Nephron progenitor cell (in vitro differentiated cells): ENCODE measurements at places on chromosomes 2 and 18.

- DNase-seq: no peak
These were observed 127.3 kb upstream of the LGALSL start for GRCh38 chr2:64326578-64327050.

DNA sequence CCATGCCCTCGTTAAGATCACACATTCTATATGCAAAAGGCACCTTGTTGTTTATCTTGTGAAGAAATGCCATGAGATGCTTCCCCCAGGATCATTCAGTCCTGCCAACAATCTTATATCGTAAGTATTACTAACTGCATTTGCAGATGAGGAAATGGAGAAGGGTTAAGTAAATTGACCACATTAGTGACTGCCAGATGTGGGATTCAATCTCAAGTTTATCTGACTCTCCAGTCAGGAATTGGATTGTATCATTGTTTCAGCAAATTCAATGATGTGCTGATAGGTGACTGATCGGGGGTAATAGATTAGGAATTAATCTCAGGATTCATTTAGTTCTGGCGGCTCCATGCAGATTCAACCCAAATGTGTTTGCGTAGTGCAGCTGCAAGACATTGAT is 106.2 kb downstream of the CNTNAP5 start:
- no peak for DNase-seq

DNA sequence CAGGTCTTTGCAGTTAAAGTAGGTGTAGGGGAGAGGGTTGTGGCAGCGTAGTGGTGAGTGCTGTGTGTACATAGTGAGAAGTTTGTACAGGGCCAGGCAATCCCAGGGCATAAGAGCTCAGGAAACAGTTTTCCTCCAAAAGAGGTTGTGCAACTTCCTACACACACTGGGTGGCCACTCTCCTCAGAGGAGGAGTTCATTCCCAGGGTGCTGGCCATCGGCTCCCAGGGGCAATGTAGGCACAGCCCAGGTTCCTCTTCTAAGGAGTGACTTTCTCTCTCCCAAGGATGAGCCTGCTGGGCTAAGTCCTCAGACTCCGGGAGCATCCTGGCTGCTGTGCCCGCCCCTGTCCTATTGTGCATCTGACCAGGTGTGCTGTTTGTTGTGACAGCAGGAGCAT is 3.0 kb downstream of the ACOXL start:
- no peak for DNase-seq

- DNase-seq: peak; percentile 25
These were observed 169.1 kb upstream of the KLF7 start for GRCh38 chr2:207334624-207335371.

GRCh38 chr2:127609031-127609751 is 36.8 kb upstream of the GPR17 start:
- DNase-seq: no peak

- no peak for DNase-seq
These were observed 58.9 kb upstream of the TEX51 start for GRCh38 chr2:126839796-126840195.
